ENCODE measurements at places on chromosomes 12 and 14.

DNA sequence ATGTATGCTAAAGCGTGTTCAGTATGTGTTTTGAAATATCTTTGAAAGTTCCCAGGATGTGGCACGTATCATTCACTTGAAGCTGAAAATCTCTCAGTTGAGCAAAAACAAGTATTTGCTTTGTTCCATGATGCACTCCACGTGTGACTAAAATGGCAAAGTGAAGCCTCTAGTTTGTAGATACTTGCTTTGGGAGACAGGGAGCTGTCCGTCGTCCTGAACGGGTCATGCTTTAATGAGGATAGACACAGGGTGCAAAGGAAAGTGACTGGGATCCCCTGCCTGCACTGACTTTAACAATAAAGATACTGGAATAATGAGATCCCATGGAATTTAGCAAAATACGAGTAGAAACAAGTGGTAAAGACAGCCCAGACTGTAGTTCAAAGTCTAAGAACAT lies 991.4 kb downstream of the NRXN3 start:
- no peak for DNase-seq

DNA sequence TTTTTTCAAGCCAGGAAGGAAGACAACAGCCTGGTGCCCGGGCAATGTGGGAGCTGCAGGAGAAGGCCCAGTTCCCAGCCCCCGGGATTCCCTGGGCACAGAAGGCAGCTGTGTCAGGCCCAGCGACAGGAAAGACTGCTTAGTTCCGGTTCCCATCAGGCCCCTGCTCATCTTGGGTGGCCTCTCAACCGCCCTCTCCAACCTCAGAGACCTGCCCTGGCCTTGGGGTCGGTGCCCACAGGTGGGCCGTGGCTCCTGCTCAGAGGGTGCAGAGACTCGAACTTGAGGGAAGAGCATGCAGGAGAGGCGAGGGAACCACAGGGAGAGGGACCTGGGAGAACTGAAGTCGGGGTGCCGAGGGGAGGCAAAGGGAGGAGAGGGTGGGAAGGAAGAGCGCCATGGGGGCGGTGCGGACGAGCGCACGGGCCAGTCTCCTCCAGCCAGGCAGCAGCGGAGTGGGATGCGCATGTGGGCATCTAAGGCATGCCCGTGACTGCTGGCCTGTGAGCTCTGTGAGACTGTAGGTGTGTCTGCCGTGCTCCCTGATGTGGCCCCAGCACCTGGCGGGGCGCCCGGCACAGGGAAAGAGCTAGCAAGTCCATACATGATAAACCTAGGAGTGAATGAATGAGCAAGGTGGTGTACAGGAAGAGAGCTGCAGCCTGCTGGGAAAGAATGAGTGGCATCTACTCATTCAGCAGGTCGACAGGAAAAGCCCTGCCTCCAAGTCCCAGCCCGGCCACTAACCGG lies 42.7 kb downstream of the SSH1 start:
- no peak for DNase-seq

- DNase-seq, result no peak
Measured at GRCh38 chr14:31726337-31726736, 165.1 kb downstream of the NUBPL start.

DNA sequence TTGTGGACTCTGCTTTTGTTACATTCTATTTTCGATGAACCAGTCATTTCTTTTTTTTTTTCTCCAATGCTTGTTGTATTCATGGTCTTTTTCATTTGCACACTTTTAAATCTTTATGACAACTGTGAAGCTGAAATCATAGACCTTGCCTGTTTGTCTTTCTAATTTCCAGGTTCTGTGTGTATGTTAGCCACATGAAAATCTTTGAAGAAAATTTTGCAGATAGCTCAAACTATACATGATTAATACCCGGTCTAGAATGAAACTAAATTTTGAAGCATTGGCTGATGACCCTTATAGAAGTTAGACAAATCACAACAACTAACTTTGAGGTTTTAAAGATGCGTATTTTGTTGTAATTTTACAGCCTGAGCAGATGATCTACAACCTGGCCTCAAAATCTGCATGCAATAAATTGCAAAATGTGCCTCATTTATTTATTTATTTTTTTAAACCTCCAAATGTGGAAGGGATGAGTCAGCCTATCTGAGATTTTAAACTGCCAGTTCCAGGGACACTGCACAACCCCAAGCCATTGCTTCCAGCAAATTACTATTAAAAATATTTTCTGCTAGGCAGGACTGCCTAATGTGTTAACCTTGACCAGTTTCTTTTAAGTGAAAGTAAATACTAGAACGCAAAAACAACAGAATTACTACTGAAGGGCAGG lies 96.3 kb upstream of the NAV3 start:
- DNase-seq, result no peak

GRCh38 chr12:66242311-66242710 lies 53.3 kb downstream of the IRAK3 start:
- no peak for DNase-seq

GRCh38 chr12:45938566-45938965 lies 51.8 kb downstream of the SCAF11 start:
- DNase-seq, result no peak

- DNase-seq, result no peak
Measured at GRCh38 chr14:90644882-90645281, 171.3 kb downstream of the TTC7B start.

DNA sequence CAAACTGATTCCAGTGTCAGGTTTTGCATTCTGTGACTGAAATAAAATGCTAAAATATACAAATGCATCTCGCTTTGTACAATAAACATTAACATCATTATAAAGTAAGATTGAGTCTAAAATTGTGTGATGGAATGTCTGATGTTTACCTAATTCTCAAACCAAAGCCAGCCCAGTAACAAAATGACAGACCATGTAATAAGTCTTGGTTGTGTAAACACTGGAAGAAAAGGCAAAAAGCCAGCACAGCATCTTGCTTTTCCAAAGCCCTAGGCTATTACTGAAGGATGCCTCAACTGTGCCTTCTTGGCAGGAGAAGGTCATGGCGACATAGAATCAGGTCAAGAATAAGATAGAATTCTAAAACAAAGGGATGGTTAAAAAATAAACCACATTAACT lies 169.6 kb downstream of the EGLN3 start:
- no peak for DNase-seq

- DNase-seq, result no peak
Measured at GRCh38 chr14:64549791-64550620, at the start of gene PPP1R36. Gene PPP1R36 (plus strand): TSS chr14:64549961. CDS start chr14:64549998, 37 bp downstream.

GRCh38 chr12:31783556-31783955 lies 54.7 kb upstream of the AMN1 start:
- DNase-seq, result no peak

DNA sequence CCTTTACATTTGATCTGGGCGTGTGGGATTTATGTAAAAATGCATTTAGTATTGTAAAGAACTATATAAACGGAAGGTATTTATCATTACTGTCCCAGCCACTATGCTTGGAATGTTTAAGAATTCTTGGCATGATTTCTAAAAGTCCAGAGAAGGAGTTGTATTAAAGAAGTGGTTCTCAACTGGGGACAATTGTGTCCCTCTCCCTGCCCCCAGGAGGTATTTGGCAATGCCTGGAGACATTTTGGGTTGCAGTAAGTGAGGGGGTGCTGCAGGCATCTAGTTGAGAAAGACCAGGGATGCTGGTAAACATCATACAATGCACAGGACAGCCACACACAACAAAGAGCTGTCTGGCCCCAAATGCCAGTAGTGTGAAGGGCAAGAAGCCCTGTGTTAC lies 7.2 kb downstream of the SLC38A1 start:
- DNase-seq, result no peak

GRCh38 chr12:69466867-69467266 lies 3.3 kb upstream of the FRS2 start:
- no peak for DNase-seq

All from bone marrow (tissue), 2 donors.